ENCODE measurements at places on chromosomes 11 and 22. TPM values are rescaled to one million over a fixed set of nuclear protein-coding genes. Genes with fewer than 3 reads are reported as not detected.
A peak's percentile ranks its signal among the peaks of the same experiment; 100 is the strongest.

Gene GSTT4
- not detected for total RNA-seq

Gene SDHD
- 103 TPM for total RNA-seq

Gene SLCO2B1
- not detected for total RNA-seq

Gene CHRM4
- not detected for total RNA-seq

GRCh38 chr22:22693531-22693884, 49.1 kb downstream of the GGTLC2 start:
- no peak for DNase-seq

GRCh38 chr11:78251083-78251775, 62.5 kb downstream of the USP35 start:
- no peak for DNase-seq

DNA sequence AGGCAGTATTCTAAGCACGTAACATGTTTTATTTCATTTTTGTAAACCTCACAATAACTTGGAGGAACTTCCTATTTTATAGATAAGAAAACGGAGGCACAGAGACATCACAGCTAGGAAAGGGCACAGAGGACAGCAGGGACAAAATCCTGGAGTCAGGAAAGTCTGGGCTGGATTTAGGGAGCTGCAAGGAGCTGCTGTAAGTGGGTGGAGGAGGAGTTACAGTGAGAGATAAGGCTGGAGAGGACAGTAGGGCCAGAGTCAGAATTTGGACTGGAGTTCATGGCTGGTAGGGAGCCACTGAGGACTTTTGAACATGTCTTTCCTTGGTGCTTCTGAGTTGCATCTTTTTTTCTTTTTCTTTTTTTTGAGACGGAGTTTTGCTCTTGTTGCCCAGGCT, 32.2 kb upstream of the PTPRJ start:
- DNase-seq: no peak

GRCh38 chr22:29536411-29536810, 17.1 kb downstream of the THOC5 start:
- no peak for DNase-seq

- peak; percentile 52 for DNase-seq
Measured at GRCh38 chr11:8767466-8768142, 85.0 kb downstream of the RPL27A start.

DNA sequence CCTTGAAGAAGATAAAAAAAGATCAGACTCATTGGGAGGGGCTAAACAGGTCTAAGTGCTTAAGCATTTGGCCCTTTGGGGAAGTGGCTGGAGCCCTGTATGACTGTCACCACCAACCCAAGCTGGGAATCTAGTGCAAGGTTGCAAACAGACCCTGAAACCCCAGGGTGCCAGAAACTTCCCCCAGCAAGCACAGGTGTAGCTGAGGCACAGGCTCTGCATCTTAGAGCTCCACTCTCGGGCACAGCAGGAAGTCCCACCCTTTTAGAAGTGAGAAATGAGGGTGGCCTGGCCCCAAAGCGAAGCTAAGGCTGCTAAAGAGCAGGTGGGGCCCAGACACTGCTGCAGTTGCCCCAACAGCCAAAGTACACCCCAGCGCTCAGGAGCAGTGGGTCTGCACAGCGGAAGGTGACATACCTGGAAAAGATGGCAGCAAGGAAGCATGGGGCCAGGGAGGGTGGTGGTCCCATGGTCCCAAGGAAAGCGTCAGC, 5.8 kb upstream of the KDM2A start:
- no peak for DNase-seq

- no peak for DNase-seq
Measured at GRCh38 chr22:30837531-30837930, 131.0 kb downstream of the MORC2 start.

All from bronchial epithelial cell (primary cell).